ENCODE measurements at places on chromosomes 12 and 14. TPM values are rescaled to one million over a fixed set of nuclear protein-coding genes. Genes with fewer than 3 reads are reported as not detected.

The ACOT6 gene
- total RNA-seq: not detected

The BDKRB1 gene
- not detected for total RNA-seq

The CLMN gene
- total RNA-seq: 3.2 TPM

The GPR84 gene
- 0.23 TPM for total RNA-seq

The RASAL1 gene
- total RNA-seq: 6.5 TPM

The TMEM233 gene
- total RNA-seq: 0.46 TPM

The UNC79 gene
- 41.3 TPM for total RNA-seq

The TMPRSS12 gene
- total RNA-seq: not detected

The RIMBP2 gene
- 32.8 TPM for total RNA-seq

The SP7 gene
- not detected for total RNA-seq

The DEGS2 gene
- 1.6 TPM for total RNA-seq

The GLIPR1L1 gene
- not detected for total RNA-seq

The SERPINA12 gene
- total RNA-seq: not detected

The INSM2 gene
- total RNA-seq: 2.3 TPM

The LRIG3 gene
- 9.0 TPM for total RNA-seq

The SYNDIG1L gene
- total RNA-seq: 32.8 TPM

The ORAI1 gene
- 3.9 TPM for total RNA-seq

The SLCO1B3 gene
- total RNA-seq: 0.46 TPM

The ENDOU gene
- total RNA-seq: not detected

The KRT6A gene
- total RNA-seq: not detected

The C14orf132 gene
- total RNA-seq: 118 TPM

The IFNG-AS1 gene
- total RNA-seq: not detected

The ENTPD5 gene
- total RNA-seq: 6.7 TPM

The SLC17A8 gene
- total RNA-seq: 10.1 TPM

The SUSD6 gene
- total RNA-seq: 7.4 TPM

The ADAM20 gene
- total RNA-seq: 3.7 TPM

The KRT79 gene
- not detected for total RNA-seq

The ANO4 gene
- 27.2 TPM for total RNA-seq

The SPIC gene
- not detected for total RNA-seq

The LRRK2 gene
- 14.3 TPM for total RNA-seq
